ENCODE measurements at places on chromosomes 12 and 14.
A peak's percentile ranks its signal among the peaks of the same experiment; 100 is the strongest.

DNA sequence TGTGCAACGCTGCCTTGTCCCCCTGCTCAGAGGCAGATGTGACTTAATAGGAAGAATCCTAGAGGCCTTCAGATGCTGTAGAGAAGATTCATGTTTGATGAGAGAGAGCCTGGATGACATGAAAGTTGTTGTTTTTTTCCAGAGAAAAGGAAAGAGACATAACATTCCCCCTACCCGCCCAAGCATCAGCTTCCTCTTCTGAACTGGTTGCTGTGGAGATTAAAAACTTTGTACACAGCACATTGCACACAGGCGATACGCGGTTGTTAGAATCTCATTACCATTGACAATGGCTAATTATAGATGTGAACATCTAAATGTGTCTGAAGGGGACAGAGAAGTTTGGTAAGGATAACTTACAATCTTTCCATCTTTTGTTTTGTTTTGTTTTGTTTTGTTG, 13.6 kb upstream of the ETFBKMT start:
- DNase-seq = no peak

DNA sequence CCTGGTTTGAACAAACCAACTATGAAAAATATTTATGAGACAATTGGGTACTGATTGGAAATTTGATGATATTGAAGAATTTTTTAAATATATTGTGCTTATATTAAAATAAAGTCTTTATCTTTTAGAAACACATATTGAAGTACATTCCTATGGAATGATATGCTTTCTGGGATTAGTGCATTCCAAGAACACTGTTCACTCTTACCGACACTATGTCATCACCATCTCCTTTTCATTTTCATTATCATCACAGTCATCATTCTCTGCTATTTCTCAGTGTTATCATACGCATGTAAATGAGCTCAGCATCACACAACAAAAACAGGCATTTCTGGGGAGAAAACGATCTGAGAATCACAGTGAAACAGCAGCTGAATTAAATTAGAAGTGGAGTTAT, 513.3 kb upstream of the CCDC196 start:
- DNase-seq = no peak

DNA sequence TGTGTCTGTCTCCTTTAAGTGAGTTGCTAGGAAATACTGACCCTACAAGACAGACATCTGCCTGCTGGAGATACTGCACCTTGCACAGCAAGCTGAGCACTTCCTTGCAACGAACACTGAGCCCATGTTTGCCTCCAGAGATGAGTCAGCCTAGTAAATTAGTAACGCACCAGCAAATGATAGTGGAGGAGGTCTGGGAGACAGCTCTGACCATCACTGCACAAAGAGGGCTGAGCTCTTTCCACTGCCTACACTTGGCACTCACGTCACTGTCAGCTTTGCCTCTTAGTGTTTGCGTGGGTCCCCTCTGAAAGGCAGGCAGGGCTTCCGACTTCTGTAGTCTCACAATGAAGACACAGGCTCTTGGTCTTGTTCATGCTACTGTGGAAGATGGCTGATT, 109.0 kb downstream of the APAF1 start:
- DNase-seq = no peak

GRCh38 chr14:23006188-23006534, 3.8 kb downstream of the C14orf93 start:
- no peak for DNase-seq

DNA sequence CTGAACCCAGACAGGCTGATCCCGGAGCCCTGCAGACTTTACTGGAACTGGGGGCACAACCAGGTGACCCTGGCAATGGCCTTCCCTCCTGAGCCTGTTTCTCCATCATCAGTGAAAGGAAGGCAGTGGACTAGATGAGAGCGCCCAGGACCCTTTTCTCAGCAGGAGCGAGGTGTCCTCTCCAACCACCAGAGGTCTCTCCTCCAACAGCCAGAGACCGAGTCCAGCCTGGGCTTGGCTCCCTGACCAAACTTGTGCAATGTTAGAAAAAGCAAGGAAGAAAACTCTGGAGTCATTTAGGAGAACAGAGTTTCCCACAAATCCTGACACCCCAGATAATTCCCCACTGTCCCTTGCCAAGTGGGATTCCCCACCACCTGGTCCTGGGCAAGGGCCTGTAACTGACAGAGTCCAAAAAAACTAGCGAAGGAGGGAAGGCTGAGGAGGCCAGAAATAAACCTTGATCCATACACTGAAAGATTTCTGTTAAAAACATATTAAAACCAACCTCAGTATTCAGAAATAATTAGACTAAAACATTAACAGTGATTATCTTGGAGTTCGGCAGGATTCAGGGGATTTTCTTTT, 9.0 kb downstream of the RPS6KL1 start:
- DNase-seq = peak; percentile 24

GRCh38 chr12:53131844-53132243, 28.6 kb downstream of the SOAT2 start:
- no peak for DNase-seq

- DNase-seq = no peak
Measured at GRCh38 chr12:108671110-108671509, 37.4 kb upstream of the SELPLG start.

DNA sequence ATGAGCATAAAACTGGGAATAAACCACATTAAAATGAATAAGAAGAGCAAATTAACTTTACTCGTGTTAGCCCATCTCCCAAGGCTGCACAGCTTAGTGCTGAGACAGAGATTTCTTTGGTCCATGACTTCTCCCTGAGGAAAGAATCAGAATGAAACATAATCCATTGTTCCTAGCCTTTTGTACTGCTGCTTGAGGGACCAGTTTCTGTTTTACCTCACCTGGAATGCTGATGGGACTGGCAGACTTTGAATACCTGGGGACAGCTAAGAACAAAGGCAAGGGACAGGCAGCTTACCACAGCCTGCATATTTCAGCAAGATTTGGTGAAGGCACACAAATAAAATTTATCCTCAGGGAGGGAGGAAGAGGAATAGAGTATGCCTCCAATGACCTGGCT, 401.6 kb downstream of the CCDC91 start:
- DNase-seq = no peak

DNA sequence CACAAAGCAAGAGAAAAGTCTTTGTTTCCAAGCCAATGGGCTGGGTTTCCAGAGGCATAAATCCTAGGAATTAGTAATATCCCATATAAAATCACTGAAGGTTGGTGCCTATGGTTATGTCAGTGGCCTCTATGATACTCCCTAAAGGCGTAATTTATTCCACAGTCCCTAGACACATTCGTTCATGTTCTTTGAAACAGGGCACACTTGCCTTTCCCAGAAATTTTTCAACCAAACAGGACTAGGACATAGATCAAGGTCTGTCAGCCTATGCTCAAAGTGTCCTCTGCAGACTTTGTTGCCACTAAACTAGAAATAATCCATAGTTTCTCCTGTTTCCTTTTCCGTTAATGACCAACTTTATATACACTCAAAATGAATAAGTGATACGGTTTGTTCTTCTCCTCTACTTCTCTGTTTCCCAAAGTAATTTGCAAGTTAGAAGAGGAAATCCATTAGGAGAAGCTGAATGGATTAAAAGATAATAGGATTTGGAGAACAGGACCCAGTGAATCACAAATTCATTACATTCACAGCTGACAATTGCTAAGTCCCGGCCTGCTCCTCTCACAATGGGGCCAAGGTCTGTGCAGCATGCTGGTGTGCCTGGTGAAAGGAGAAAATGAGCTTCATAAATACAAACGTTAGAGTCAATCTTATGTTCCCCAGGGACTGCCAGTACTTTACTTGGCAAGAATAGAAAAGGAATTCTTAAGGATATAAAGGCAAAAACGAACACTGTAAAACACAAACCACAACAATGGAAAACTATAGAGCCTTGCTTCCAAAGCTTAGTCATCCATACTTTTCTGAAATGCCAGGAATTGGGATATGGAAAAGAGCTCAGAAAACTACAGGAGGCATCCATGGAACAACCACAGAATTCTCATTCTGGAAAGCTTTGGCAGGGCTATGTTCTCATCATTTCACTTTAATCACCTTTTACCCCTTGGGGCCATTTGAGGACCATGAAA, 966.2 kb downstream of the NRXN3 start:
- no peak for DNase-seq

GRCh38 chr14:52835122-52835903, 43.9 kb upstream of the GNPNAT1 start:
- DNase-seq = peak; percentile 10

DNA sequence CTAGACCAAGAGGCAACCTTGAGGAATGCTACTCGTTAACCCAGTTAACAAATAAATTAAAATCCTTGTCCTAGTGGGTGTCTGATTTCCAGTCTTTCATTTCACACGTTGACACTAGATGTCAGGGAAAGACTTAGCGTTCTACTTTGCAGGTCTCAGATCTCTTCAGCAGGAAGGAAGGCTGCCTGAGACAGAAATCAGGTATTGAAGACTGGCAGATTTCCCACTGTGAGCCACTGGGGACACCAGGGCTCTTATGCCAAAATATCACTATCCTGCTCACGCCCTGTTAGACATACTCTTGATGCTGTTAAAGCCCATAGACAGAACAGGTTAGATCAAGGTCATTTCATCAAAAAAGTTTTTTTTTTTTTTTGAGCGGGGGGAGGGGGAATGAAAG, 33.0 kb downstream of the EMP1 start:
- no peak for DNase-seq

- DNase-seq = no peak
Measured at GRCh38 chr12:71329956-71330355, 109.6 kb upstream of the LGR5 start.

DNA sequence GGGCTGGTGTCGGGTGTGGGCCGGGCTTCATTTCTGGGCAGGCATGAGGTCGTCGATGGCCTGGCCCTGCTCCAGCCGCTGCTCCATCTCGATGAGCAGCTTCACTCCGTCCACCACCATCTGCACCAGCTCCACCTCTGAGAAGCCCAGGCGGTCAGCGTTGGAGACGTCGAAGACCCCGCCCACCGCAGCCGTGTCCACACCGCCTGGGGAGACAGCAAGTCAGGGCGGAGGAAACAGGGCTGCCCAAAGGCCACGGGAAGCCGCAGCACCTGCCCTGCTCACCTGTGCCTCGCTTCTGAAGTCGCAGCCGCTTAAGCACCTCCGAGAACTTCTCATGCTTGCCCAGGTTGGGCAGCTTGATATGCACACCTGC, 2.8 kb downstream of the CKB start:
- DNase-seq = peak; percentile 74

GRCh38 chr12:47709671-47710070, 3.8 kb upstream of the RPAP3 start:
- no peak for DNase-seq

- DNase-seq = no peak
Measured at GRCh38 chr14:76719666-76720065, 41.6 kb upstream of the VASH1 start.

DNA sequence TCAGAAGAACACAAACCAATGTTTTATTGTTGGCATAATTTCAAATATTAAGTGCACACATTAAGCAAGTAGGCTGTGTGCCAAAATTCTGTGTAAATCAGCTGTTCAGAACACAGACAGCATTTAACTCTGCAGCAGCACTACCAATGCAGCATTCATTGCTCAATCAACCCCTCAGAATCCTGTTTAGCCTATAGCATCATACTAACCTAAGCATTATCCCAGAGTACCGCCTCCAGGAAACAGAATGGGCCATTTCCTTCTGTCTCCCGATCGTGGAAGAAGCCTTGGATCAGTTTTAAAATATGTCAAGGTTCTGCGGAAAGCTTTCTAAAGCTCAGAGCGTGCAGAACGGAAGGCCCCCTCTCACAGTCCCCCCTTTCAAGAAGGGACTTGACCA, 3.3 kb downstream of the IL26 start:
- DNase-seq = no peak

- DNase-seq = peak; percentile 57
Measured at GRCh38 chr12:107318806-107319532, 225.6 kb upstream of the CRY1 start.

- DNase-seq = no peak
Measured at GRCh38 chr12:38144049-38144448, 172.5 kb upstream of the ALG10B start.

GRCh38 chr12:67810166-67810565, 161.6 kb downstream of the DYRK2 start:
- no peak for DNase-seq

GRCh38 chr14:97328743-97329142, 531.6 kb downstream of the VRK1 start:
- no peak for DNase-seq

- DNase-seq = no peak
Measured at GRCh38 chr14:31660191-31660590, 99.0 kb downstream of the NUBPL start.

DNA sequence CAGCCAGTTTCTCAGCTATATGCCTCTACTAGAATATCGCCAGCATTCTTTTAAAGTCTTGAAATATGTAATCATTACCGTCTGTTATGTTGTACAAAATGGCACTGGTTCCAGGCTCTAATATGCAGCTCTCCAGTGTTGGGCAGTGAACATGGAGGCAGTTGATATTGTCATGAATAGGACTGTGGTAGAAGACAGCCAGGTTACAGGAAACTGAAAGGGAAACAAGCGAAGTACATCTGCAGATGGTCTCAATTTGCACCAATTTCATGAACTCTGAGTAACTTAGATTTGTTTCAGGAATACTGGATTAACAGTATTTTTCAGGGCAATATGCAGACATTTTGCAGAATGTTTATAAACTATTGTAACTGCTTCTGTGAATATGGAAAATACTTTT, 13.4 kb upstream of the KLHL42 start:
- no peak for DNase-seq

DNA sequence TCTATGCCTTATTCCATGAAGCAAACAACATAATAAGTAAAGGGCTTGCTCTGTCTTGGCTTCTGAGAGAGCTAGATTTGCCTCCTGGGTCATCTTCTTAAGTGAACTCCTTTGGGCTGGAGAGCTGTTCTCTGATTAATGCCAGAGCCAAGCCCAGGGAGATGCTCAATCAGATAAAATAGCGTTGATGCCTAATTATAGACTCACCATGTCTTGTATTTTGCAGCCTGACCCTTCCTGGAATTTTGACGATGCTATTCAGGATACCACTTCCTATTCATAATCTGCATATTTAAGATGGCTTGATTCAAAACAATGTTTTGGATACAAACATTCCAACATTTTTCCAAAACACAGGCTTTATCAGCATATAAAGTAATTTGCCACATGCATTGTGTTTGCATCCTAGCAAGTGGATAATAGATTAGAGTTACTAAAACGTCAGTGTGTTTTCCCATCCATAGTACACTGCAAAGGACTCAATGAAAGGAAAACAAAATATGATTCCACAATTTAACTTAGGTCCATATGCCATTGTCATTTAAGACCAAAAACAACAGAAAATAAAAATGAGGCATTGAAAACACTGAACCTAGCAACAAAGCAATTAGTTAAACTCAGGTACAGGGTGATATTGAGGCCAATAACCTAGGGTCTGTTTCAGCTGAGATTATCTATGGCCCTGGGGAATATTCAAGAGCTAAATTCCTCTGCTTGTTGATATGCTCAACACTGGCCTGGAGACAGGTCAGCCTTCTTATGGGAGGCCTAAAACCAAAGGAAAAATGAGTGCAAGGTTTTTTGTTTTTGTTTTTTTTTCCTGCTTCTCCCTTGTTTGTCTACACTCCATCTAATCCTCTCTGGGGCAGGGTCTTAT, 184.2 kb upstream of the FOXN3 start:
- DNase-seq = no peak

GRCh38 chr12:49761677-49762467, 20.5 kb downstream of the TMBIM6 start:
- DNase-seq = no peak

Data from NCI-H510A treated with DMSO at 0.1 percent for 48 hours (cell line).